ENCODE measurements at places on chromosomes 5 and 9. TPM values are rescaled to one million over a fixed set of nuclear protein-coding genes. Genes with fewer than 3 reads are reported as not detected.

Gene TLE4
- 36.2 TPM for total RNA-seq

Gene FOXD4
- 0.45 TPM for total RNA-seq

Gene FBP2
- not detected for total RNA-seq

Gene NR2F1-AS1
- 49.3 TPM for total RNA-seq

Gene SLC36A3
- total RNA-seq = not detected

Gene TLX3
- not detected for total RNA-seq

Gene GPX8
- 34.9 TPM for total RNA-seq

Gene PDGFRB
- 215 TPM for total RNA-seq

Gene HTR1A
- total RNA-seq = not detected

Gene FGD3
- total RNA-seq = 11.1 TPM

Gene LMX1B
- 0.71 TPM for total RNA-seq

Gene DMRT3
- 0.40 TPM for total RNA-seq

Gene SPINK13
- total RNA-seq = not detected

Gene GRXCR2
- not detected for total RNA-seq

Gene TNIP1
- 80.2 TPM for total RNA-seq

Gene KIF20A
- total RNA-seq = 0.67 TPM

Gene GMCL2
- total RNA-seq = not detected

Gene GFI1B
- not detected for total RNA-seq

Gene CDH12
- not detected for total RNA-seq

Gene NTRK2
- total RNA-seq = 75.0 TPM

Gene TGFBI
- 232 TPM for total RNA-seq

Gene CDKN2B-AS1
- total RNA-seq = 1.4 TPM

Gene IL7R
- total RNA-seq = 7.8 TPM

Gene MAML1
- total RNA-seq = 32.5 TPM

Gene NFIB
- 137 TPM for total RNA-seq

Gene FCN2
- total RNA-seq = not detected

Gene BHMT
- total RNA-seq = 3.2 TPM

Gene GARNL3
- total RNA-seq = 33.7 TPM

Gene C1QTNF3
- 11.7 TPM for total RNA-seq

Gene WHRN
- total RNA-seq = 5.3 TPM

Gene SH3TC2
- 59.1 TPM for total RNA-seq

Gene ARAP3
- total RNA-seq = 22.4 TPM

Gene AK8
- 1.6 TPM for total RNA-seq

Gene FAM114A2
- total RNA-seq = 46.5 TPM

Gene ANKRD33B
- 22.6 TPM for total RNA-seq

Gene IL9
- not detected for total RNA-seq

Gene IRX1
- total RNA-seq = 0.62 TPM

Gene HIGD2A
- total RNA-seq = 58.8 TPM

Gene CDH6
- total RNA-seq = 24.5 TPM

Gene MCC
- total RNA-seq = 41.9 TPM

All from sciatic nerve (tissue), 2 donors.